Left kidney (tissue), 8 donors: ENCODE measurements at places on chromosomes 12 and 14. TPM values are rescaled to one million over a fixed set of nuclear protein-coding genes. Genes with fewer than 3 reads are reported as not detected.

Gene TRIM9
- polyA plus RNA-seq = 2.8 TPM

Gene KRT78
- not detected for polyA plus RNA-seq

Gene LRRC10
- 0.08 TPM for polyA plus RNA-seq

Gene CCDC197
- polyA plus RNA-seq = not detected

Gene CDK17
- polyA plus RNA-seq = 45.7 TPM

Gene TBPL2
- 0.08 TPM for polyA plus RNA-seq

Gene JDP2
- 17.0 TPM for polyA plus RNA-seq

Gene CLEC2A
- not detected for polyA plus RNA-seq

DNA sequence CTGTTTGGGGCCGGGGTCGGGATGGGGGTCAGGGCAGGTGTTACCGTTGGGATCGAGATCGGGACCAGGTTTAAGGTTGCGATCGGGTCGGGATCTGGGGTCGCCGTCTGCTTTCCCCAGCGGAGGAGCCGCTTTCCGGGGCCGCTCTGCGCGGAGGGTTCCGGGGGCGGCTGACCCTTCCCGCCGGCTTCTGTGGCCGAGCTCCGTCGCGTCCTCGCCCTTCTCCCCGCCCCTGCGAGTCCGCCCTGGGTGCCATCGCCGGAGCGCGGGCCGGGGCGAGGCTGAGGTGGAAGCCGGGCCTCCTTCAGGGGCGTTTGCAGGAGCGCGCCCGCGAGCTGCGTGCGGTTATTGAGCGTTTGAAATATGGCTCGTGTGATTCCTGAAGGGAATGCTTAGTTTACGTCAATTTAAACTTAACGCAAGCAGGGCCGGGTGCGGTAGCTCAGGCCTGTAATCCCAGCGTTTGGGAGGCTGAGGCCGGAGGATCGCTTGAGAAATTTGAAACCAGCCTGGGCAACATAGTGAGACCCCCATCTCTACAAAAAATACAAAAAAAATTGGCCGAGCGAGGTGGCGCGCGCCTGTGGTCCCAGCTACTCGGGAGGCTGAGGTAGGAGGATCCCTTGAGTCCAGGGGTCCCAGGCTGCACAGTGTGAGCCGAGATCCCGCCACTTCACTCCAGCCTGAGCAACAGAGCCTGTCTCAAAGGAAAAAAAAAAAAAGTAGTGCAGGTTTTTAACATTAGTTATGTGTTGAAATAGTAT lies 620 bp downstream of the PGAM5 start:
- DNase-seq = no peak

DNA sequence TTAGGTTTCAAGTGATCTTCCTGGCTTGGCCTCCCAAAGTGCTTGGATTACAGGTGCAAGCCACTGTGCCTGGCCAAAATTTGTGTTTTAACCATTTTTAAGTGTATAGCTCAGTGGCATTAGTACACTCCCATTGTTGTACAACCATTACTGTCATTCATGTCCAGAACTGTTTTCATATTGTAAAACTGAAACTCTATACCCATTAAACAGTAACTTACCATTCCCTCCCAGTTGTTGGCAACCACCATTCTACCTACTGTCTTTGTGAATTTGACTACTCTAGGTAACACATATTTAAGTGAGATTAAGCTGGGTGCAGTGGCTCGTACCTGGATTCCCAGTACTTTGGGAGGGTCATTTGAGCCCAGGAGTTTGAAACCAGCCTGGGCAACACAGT lies 67.3 kb upstream of the KCNH3 start:
- no peak for DNase-seq

DNA sequence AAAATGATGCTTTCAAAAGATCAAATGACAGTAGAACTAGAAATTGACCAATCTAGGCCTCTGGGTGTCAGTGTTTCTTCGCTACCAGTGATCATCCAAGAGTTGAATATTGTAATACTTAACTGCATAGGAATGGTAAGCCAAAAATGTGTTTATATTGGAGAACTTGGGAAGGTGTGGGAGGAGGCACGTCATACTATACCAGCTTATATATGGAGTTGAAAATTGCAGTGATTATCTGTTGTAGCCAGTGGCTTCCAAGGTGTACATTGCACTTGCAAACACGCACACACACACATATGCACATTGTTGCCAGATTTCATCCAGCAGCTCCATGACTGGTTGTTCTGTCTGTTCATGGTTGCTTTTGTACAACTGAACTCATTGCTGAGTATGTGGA lies 36.1 kb downstream of the EID3 start:
- DNase-seq = no peak

DNA sequence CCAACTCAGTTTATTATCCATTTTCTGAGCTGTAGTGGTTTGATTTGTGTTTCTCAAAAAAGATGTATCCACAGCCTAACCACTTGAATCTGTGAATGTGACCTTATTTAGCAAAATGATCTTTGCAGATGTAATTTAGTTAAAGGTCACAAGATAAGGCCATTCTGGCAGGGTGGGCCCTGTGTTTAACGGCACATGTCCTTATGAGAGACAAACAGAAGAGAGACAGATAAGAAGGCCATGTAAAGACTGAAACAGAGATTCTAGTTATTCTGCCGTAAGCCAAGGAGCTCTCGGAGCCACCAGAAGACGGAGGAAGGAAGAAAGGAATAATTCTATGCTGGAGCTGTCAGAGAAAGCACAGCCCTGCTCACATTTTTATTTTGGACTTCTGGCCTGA lies 374.2 kb downstream of the PRKD1 start:
- DNase-seq = no peak

DNA sequence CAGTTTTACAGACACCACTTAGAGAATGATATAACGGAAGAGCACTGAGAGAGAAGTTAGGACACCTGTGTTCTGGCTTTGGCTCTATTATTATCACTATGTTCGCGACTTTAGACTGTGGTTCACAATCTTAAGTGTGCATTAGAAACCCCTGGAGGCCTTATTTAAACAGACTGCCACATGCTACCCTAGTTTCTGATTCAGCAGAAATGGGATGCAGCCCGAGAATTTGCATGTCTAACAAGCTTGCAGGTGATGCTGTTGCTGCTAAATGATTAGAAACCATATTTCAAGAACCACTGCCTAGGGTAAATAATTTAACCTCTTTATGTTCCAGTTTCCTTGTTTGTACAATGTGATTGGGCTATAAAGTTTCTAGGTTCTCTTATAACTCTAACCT lies 3.6 kb upstream of the RAD51AP1 start:
- DNase-seq = no peak

GRCh38 chr12:113116875-113117274 lies 18.7 kb downstream of the RASAL1 start:
- no peak for DNase-seq

- no peak for DNase-seq
Measured at GRCh38 chr12:12207746-12208145, 59.1 kb downstream of the LRP6 start.

- DNase-seq = no peak
Measured at GRCh38 chr14:92986254-92987147, 63.6 kb downstream of the CHGA start.

DNA sequence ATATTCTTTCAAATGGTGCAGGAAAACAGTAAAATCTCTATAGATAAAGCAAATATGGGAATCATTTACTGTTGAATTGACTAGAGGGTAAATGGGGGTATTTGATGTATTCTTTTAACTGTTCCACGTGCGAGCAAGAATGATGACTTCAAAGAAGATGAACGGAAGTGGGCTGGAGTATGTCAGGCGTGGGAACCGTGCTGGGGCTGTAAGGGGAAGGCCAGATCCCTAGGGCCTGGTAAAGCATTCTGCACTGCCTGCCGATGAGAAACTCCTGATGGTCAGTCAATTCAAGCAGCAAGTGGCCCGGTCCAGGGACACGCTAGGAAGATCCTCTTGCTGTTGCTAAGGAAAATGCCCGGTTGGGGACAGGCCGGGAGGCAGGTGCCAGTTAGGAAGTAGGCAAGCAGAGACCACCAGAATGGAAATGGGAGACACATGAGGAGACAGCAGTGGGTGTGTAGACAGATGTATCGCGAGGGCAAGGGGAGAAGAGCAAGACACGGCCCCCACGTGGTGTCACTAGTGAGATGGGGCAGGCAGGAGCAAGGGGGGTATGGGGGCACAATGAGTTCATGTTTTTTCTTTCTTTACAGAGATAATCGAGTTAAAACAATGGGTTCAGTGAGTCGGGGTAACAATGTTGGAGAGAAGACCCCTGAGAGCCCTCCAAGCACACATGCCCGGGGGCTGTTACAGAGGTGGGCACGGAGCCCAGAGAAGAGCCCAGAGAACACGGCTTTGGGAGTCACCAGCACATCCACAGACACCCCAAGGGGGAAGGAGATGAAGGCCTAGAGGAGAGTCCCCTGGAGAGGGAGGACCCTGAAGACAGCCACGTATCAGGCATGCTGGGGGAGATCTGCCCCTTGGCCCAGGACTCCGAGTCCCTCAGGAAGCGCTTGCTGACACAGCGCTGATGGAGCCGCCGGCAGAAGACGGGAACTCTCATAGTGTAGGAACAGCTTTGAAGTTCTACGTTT lies 37.2 kb downstream of the FBXO21 start:
- DNase-seq = no peak
